ENCODE measurements at places on chromosomes 1 and 21.

- DNase-seq: peak; percentile 4
Measured at GRCh38 chr1:41239988-41240610, 2.0 kb downstream of the SCMH1 start.

- no peak for DNase-seq
Measured at GRCh38 chr1:7942214-7942921, 1.7 kb upstream of the TNFRSF9 start.

GRCh38 chr21:23542097-23542496 is 2065.2 kb downstream of the MRPL39 start:
- no peak for DNase-seq

GRCh38 chr1:119366424-119366823 is 2.2 kb upstream of the HAO2 start:
- DNase-seq: no peak

Measured in NCI-H1105 (cell line).